ENCODE measurements at places on chromosomes 11 and 22.

DNA sequence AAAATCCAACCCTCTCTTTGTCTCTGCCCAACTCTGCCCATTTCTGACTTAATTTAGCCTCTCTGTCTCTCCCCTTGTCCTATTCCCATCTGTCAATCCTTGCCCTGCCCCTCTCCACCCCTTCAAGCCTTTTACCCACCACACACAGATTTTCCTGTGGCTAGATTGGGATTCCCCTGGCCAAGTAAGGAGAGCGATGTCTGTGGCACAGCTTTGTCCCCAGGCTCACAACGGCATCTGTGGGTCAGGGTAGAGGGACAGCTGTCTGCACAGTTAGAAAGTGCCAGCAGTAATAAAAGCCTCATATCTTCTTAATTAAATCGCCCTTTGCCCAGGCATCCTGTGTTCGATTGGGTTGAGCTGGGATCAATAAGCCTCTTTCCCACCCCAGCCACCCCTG, 1.3 kb upstream of the KCNC1 start:
- no peak for DNase-seq

- DNase-seq: no peak
These were observed 14.9 kb upstream of the OR51S1 start for GRCh38 chr11:4863876-4864275.

- DNase-seq: peak; percentile 85
These were observed 44.8 kb upstream of the ANO3 start for GRCh38 chr11:26287067-26287518.

- DNase-seq: no peak
These were observed 637.5 kb upstream of the FAT3 start for GRCh38 chr11:91587131-91587530.

- DNase-seq: no peak
These were observed 47.0 kb downstream of the CARD18 start for GRCh38 chr11:105092256-105093239.

DNA sequence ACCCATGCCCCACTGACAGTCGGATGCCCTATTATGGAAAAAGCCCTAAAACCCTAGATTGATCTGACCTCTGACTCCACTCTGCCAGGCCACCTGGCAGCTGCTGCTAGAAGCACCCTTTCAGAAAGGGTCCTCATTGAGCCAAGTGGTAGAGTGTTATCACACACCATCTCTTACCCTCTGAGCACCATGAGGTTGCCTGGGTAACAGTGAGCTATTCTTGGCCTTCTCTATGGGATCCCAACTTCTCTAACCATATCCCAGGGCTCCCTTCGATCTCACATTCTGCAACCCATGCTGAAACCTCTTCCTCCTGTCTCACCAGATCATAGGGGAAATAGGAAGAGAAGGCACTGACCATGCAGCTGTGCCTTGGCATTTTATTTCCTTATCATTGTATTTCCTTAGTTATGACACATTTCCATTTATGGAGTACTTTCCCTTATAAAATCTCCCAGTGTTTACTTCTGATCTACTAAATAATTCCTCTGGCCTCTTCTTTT, 52.7 kb downstream of the MPPED2 start:
- no peak for DNase-seq

DNA sequence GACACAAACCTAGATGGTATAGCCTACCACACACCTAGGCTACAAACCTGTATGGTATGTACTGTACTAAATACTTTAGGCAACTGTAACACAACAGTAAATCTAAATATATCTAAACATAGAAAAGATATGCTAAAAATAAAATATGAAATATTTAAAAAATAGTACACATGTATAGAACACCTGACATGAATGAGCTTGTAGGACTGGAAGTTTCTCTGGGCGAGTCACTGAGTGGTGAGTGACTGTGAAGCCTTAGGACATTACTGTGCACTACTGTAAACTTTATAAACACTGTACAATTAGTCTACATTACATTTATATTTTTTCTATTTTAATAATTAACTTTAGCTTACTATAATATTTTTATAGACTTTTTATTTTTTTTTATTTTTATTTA, 1301.3 kb downstream of the FAM181B start:
- no peak for DNase-seq

- DNase-seq: no peak
These were observed 537.7 kb downstream of the BUD13 start for GRCh38 chr11:116234989-116235568.

DNA sequence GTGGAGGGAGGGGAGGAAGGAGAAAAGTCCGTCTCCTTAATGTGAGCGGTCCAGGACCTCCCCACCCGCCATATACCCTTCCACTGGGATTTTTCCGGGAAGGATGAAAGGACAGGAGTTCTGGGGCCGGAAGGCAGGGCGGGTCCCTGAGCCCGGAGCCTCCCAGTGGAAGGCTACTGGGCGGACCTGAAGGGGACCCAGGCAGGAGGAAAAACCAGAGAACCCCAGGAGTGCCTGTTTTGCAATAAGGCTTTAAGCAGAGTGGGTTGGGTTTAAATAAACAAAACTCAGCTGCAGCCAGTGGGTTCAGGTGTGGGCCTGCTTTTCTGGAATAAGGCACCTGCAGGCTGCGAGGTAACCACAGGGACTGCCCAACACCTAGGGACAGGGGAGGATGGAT, 1.7 kb upstream of the CELSR1 start:
- no peak for DNase-seq

GRCh38 chr22:49655168-49655812, 172.4 kb downstream of the BRD1 start:
- DNase-seq: no peak

GRCh38 chr22:19842393-19843106, 12.1 kb downstream of the GNB1L start:
- no peak for DNase-seq

DNA sequence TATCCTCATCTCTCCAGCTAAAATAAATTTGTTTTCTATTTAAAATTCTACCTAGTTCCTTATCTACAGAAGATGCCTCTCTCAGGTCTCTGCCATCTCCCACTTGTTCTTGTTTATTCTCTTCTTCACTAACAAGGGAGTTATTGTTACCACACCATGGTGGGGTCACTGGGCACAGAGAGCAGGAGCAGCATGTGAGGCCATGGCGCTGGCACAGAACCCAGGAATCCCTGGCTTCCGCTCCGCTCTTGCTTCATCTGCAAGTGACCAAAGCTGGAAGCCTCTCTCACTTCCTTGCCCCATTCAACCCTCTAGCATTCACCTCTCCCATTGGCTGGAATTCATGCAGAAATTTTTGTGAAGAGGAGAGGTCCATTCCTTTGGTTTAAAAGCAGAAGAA, 190.7 kb upstream of the NCAM1 start:
- DNase-seq: no peak
